Prostate gland (tissue), 2 donors: ENCODE measurements at places on chromosomes 6 and 20. TPM values are rescaled to one million over a fixed set of nuclear protein-coding genes. Genes with fewer than 3 reads are reported as not detected.

DNA sequence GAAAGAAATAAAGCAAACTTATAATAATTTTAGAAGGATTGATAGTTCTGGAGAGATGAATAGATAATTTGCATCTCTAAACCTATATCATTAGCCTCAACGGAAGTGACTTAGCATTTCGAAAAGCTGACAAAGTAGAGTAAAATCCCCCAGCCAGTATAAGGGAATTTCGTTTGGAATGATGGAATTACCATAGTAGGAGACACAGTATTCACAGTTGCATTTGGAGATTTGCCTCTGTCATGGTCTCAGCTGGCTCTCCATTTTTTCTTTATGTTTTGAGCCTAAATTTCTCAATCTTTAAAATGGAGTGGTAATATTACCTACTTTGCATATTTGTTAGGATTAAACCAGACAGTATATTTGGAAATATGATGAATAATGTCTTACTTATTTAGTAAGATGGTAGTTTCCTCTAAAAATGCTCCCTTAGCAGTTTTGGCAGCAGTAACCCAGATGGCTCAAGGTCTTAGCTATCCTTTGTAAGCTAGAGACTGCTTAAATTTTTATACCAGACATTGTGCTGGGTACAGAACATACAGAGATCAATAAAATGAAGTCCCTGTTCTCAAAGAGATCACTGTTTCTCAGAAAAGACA lies 58.2 kb downstream of the SMAP1 start:
- H3K27me3 ChIP-seq, result no peaks in the 10 kb centered on the region
- H3K4me3 ChIP-seq, result no peak overlapping the region
- H3K27ac ChIP-seq, result no peak overlapping the region
- DNase-seq, result no peak
- H3K4me1 ChIP-seq, result no peaks in the 10 kb centered on the region
- H3K36me3 ChIP-seq, result no peaks in the 10 kb centered on the region

DNA sequence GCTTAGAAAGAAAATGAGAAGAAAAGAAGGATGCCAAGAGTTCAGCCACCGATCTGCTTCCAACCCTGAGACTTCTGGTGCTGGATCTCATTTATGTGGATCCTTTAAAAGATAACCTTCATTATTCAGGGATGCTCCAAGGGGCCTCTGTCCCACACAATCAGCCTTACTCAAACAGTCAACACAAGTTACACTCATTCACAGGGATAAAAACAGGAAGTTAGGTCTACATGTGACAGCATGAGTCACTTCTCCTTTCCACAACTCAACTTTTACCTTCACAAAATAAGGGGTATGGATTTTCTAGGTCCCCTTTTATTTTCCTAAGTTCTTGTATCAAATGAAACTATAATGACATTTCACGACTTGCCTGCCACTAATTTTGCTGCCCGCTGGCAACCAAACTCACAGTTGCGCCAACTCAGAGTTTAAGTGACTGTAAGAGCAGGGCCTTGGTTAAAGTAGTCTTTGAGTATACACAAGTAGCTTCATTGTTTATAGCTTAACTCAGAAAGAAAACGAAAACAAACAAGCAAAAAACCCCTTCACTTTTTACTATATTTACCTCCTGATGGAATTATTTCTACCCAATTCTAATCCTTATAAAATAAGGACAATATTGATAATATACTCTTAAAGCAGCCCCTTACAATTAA lies 278.8 kb upstream of the RUNX2 start:
- DNase-seq, result no peak
- H3K4me1 ChIP-seq, result no peaks in the 10 kb centered on the region
- H3K27me3 ChIP-seq, result no peaks in the 10 kb centered on the region
- H3K4me3 ChIP-seq, result no peak overlapping the region
- H3K36me3 ChIP-seq, result no peaks in the 10 kb centered on the region

GRCh38 chr20:25063981-25064380 lies 6.0 kb upstream of the ACSS1 start:
- H3K4me3 ChIP-seq, result no peak overlapping the region
- H3K36me3 ChIP-seq, result no peaks in the 10 kb centered on the region
- no peaks in the 10 kb centered on the region for H3K27me3 ChIP-seq
- no peak for DNase-seq

PREP gene
- total RNA-seq, result 8.9 TPM

COL9A1 gene
- total RNA-seq, result 9.4 TPM

CCDC28A gene
- total RNA-seq, result 41.6 TPM

CCN6 gene
- 0.62 TPM for total RNA-seq

STMND1 gene
- not detected for total RNA-seq

RAE1 gene
- 49.9 TPM for total RNA-seq
